Effector memory CD8-positive, alpha-beta T cell (primary cell): ENCODE measurements at places on chromosomes 5 and 9.

- no peak for DNase-seq
Observed at GRCh38 chr9:114098021-114098935, 814 bp downstream of the KIF12 start.

DNA sequence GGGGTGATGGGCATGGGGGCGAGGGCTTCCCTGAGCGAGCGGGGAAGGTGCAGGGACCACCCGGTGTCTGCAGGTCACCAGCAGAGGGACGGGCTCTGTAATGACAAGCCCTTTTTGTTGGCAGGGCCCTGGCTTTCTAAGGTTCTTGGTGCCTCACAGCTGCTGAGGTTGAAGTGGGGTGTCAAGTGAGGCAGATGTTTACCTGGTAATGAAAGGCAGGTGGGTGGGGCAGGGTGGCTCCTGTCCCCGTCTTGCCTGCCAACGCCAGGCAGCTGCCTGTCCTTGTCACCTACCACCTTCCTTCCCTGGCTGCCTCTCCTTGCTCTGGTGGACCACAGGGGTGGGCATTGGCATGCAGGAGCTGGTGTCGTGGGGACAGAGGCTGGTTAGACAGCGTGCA is 41.0 kb upstream of the SEMA4D start:
- no peak for DNase-seq

GRCh38 chr9:133609311-133610098 is at the start of gene FAM163B:
Gene FAM163B, minus strand, starts transcription at chr9:133609389. Its CDS starts 29,166 bp downstream, at chr9:133580223.
- no peak for DNase-seq

DNA sequence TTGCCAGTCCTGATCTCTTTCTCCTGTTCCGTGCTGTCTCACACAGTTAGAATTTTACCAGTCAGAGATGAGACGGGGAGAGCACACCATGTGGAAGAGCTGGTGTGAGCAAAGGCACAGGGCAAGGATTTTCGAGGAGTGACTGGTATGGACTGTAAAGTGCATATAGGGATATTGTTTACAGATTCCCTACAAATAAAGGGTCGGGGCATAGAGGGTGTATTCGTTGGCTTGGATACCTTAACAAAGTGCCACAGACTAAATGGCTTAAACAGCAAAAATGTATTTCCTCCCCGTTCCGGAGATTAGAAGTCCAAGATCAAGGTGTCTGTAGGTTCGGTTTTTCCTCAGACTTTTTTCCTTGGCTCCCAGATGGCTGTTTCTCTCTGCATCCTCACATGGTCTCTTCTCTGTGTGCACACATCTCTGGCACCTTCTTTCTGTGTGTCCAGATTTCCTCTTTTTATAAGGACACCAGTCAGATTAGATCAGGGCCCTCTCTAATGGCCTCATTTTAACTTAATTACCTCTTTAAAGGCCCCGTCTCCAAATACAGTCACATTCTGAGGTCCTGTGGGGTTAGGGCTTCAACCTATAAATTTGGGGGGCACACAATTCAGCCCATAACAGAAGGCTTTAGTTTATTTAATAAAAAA is 23.4 kb downstream of the CYFIP2 start:
- no peak for DNase-seq

GRCh38 chr9:137082925-137083290 is 3.9 kb upstream of the MAN1B1 start:
- DNase-seq = no peak

DNA sequence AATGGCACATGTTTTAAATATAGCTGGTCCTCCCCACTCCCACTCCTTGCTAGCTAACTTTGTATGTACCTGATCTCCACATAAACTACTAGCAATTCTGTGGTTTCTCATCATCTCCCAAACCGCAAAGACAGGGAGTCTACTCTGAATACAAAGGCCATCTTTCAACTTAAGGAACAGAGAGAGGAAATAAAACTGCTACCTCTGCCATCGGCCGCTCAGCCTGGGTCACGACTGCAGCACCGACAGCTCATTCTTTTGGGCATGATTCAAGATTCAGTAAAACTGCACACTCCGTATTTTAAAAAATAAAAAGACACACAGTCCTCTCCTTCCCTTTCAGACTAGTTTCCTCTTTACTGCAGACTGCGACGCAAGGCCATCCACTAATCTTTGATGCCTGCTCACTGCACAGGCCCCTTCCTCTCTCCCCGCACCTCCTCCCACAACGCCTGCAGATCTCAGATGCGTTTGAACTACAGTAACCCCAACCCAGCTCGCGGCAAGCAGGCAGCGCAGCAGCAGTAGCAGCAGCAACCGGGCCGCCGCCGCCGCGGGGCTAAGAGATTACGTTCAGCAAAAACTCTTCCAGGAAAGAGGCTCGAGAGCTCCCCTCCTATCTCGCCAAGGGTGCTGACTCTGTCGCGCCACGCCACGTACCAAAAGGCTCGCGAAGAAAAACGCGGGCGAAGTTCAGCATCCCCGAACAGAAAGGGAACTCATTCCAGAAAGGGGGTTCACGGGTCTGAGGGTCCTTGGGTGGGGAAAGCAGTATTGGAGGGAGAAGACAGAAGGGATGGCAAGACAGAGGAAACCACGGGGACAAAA is 1.5 kb downstream of the RNF145 start:
- peak; percentile 78 for DNase-seq

DNA sequence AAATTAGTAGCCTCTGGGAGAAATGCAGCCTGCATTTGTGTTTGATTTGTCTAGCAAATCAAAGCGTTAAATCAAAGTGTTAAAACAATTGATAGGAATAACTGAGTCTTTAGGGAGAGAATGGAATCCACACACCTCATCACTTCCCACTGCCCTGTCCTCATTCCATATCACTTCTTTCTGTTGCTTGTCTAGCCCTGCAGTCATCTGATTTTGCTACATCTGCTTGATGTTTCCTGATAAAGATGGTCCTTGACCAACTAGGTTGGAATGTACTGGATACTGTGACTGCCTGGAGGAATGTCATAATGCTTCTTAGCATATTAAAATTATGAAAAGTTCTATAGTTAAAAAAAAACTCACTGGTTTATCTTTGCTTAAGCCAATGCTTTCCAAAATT is 119.9 kb downstream of the DOCK2 start:
- no peak for DNase-seq

- no peak for DNase-seq
Observed at GRCh38 chr9:132241840-132242620, 80.2 kb downstream of the NTNG2 start.
